ENCODE measurements at places on chromosomes 2 and 18. TPM values are rescaled to one million over a fixed set of nuclear protein-coding genes. Genes with fewer than 3 reads are reported as not detected.
A peak's percentile ranks its signal among the peaks of the same experiment; 100 is the strongest.

Gene RAB17
- 0.14 TPM for total RNA-seq

DNA sequence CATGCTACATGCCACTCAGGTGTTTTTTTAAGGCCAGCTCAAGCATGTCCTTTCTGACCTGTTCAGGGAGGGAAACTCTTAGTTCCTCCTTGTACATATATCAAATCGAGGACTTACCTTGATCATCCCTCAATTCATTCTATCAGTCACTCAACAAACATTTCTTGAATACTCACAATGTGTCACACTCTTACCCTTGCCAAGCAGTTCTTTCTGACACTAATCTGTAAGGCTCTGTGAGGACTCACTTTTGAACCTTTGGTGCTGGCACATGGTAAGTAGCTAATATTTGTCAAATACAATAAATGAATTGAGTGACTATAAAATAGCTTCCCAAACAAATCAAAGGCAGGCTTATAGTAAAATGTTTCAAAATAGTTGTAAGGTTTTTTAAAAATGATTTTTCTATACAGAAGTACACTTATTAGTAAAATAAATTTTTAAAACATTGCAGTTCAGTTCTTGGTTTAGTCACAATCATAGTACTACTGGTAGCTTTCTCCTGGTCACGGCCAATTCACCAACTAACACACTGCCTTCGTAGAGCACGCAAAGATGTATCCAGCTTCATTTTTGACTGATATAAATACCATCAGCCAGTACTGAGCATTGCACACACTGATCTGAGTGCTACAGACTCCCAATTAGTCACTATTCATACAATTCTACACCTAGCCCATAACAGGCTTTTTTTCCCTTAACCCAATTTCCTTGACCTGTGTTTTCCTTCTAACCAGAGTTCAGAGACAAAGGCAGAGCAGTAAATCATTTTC is 50.9 kb downstream of the ZEB2 start:
- DNase-seq: no peak
- peaks cover 6% of the 10 kb centered on the region for H3K36me3 ChIP-seq
- no peaks in the 10 kb centered on the region for H3K27me3 ChIP-seq
- no peak overlapping the region for H3K27ac ChIP-seq
- H3K4me3 ChIP-seq: no peak overlapping the region

GRCh38 chr2:241675885-241676284 is 10.7 kb downstream of the DTYMK start:
- no peaks in the 10 kb centered on the region for H3K27me3 ChIP-seq
- peaks cover 11% of the 10 kb centered on the region for H3K4me1 ChIP-seq
- H3K36me3 ChIP-seq: peaks cover 33% of the 10 kb centered on the region
- no peak overlapping the region for H3K4me3 ChIP-seq
- no peak for DNase-seq

GRCh38 chr2:72090781-72091482 is 56.7 kb downstream of the CYP26B1 start:
- H3K36me3 ChIP-seq: no peaks in the 10 kb centered on the region
- no peak overlapping the region for H3K4me3 ChIP-seq
- no peaks in the 10 kb centered on the region for H3K27me3 ChIP-seq
- H3K27ac ChIP-seq: no peak overlapping the region
- no peaks in the 10 kb centered on the region for H3K4me1 ChIP-seq

GRCh38 chr2:86274265-86274917 is 63.0 kb downstream of the REEP1 start:
- peaks cover 21% of the 10 kb centered on the region for H3K4me1 ChIP-seq
- peak; percentile 27 for DNase-seq
- peaks cover 7% of the 10 kb centered on the region for H3K27me3 ChIP-seq
- H3K36me3 ChIP-seq: peaks cover 13% of the 10 kb centered on the region

Gene ADGRF3
- total RNA-seq: 5.7 TPM

GRCh38 chr2:62195421-62196277 is at the start of gene B3GNT2:
Gene B3GNT2, plus strand, starts transcription at chr2:62196115. Its CDS starts 26,106 bp downstream, at chr2:62222221.
- peak within 1 kb of the TSS; percentile 96 for H3K4me3 ChIP-seq
- peaks cover 22% of the 10 kb centered on the region for H3K36me3 ChIP-seq
- peak within 1 kb of the TSS; percentile 95 for H3K27ac ChIP-seq
- DNase-seq: peak; percentile 86
- peaks cover 22% of the 10 kb centered on the region for H3K4me1 ChIP-seq
- H3K27me3 ChIP-seq: no peaks in the 10 kb centered on the region

GRCh38 chr2:178891265-178891958 is 84.2 kb upstream of the TTN start:
- H3K4me1 ChIP-seq: peaks cover 3% of the 10 kb centered on the region
- no peaks in the 10 kb centered on the region for H3K36me3 ChIP-seq
- H3K27me3 ChIP-seq: no peaks in the 10 kb centered on the region

DNA sequence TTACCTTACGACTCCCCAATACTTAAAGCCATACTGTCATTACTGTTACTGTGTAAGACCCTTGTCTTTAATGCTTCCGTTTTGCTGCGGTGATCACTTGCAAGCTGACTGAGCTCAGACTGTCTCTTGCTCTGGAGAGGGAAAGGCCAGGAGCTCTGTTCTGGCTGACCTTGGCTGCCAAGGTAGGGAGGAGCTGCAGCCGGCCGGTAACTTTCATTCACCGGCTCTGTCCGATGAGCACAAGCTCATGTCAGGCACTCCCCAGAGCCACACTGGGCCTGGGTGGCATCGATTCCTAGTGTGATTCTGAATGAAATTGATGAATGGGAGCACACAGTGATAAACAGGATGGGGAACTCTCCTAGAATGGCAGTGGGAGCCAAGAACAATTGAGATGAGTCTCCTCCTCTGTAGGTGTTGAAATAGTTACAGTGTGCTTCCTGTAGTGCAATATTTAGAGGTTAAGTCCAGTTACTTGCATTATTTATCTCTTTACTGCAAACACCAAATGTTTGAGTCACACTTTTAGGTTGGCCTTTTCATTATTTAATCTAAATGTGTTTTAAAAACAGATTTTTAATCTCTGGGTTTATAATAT is 100.9 kb downstream of the ATP9B start:
- no peak overlapping the region for H3K4me3 ChIP-seq
- no peak overlapping the region for H3K27ac ChIP-seq
- no peak for DNase-seq
- no peaks in the 10 kb centered on the region for H3K27me3 ChIP-seq
- H3K4me1 ChIP-seq: peaks cover 4% of the 10 kb centered on the region
- peaks cover 14% of the 10 kb centered on the region for H3K36me3 ChIP-seq

- H3K4me3 ChIP-seq: no peak overlapping the region
- no peaks in the 10 kb centered on the region for H3K4me1 ChIP-seq
- peaks cover 17% of the 10 kb centered on the region for H3K36me3 ChIP-seq
- no peak overlapping the region for H3K27ac ChIP-seq
- H3K27me3 ChIP-seq: no peaks in the 10 kb centered on the region
Observed at GRCh38 chr2:239144713-239144999, 256.2 kb downstream of the HDAC4 start.

GRCh38 chr2:239061824-239062570 is 214.1 kb downstream of the TWIST2 start:
- H3K27ac ChIP-seq: no peak overlapping the region
- no peak overlapping the region for H3K4me3 ChIP-seq
- no peaks in the 10 kb centered on the region for H3K27me3 ChIP-seq
- no peaks in the 10 kb centered on the region for H3K4me1 ChIP-seq

DNA sequence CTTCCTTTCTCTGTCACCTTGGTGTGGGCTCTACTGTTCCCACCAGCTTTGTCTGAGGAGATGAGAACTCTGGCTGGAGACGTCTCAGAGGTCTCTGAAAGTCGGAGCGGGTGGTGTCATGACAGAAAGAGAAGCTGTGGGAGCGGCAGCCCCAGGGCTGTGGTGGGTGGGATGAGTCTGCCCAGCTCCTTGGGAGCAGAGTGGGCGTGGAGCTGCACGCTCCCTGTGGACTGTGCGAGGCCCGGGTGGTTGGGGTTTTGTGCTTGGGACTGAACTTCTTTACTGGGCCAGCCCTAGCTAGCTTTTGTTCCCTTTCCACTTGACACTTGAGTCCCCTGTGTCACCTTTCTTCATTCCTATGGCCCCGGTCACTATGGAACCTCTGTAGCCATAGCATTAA is 10.4 kb downstream of the TOGARAM2 start:
- no peaks in the 10 kb centered on the region for H3K4me1 ChIP-seq
- H3K27ac ChIP-seq: no peak overlapping the region
- no peak for DNase-seq
- H3K36me3 ChIP-seq: no peaks in the 10 kb centered on the region

Gene ITGA4
- total RNA-seq: 64.5 TPM

DNA sequence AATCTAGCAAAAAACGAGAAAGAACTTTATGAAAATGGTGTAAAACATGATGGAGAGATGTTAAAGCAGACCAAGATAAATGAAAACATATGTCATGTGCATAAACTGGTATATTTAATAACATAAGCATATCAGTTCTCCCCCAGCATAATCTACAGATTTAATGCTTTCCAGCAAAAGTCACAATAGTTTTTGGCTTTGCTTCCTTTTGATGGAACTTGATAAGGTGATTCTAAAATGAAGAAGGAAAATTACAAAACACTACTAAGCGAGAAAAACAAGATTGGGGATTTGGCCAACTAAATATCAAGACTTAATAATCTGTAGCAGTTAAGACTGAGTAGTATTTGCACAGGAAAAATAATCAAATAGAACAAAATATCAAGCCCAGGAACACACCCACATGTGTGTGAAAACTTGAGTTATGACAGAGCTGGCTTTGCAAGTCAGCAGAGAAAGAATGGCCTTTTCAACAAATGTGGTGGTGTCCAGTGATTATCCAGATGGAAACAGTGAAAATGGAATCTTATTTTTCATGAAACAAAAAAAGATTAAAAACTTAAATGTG is 83.7 kb upstream of the L3MBTL4 start:
- H3K27ac ChIP-seq: no peak overlapping the region
- no peaks in the 10 kb centered on the region for H3K4me1 ChIP-seq
- H3K4me3 ChIP-seq: no peak overlapping the region
- H3K27me3 ChIP-seq: peaks cover 2% of the 10 kb centered on the region
- H3K36me3 ChIP-seq: no peaks in the 10 kb centered on the region

DNA sequence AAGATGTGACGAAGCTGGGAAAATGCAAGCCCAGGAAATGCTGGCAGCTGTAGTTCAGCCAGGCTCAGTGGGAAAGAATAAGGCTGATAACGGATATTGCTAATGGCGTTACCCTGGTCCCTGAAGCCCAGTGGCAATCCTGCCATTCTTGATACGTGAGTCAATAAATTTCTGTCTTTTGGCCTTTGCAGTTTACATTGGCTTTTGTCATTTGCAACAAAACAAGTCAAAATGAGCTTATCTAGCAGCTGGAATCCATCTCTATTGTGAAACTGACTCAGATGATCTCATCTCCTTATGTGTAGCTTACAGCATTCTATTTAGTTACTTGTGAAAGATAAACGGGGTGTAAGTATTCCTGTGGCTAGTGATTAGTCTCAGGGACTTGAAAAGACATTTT is 43.8 kb downstream of the ARL6IP6 start:
- no peak overlapping the region for H3K27ac ChIP-seq
- no peak for DNase-seq
- no peak overlapping the region for H3K4me3 ChIP-seq
- H3K36me3 ChIP-seq: peaks cover 2% of the 10 kb centered on the region
- H3K27me3 ChIP-seq: no peaks in the 10 kb centered on the region

Gene CCDC85A
- total RNA-seq: not detected

Gene HOXD3
- not detected for total RNA-seq

DNA sequence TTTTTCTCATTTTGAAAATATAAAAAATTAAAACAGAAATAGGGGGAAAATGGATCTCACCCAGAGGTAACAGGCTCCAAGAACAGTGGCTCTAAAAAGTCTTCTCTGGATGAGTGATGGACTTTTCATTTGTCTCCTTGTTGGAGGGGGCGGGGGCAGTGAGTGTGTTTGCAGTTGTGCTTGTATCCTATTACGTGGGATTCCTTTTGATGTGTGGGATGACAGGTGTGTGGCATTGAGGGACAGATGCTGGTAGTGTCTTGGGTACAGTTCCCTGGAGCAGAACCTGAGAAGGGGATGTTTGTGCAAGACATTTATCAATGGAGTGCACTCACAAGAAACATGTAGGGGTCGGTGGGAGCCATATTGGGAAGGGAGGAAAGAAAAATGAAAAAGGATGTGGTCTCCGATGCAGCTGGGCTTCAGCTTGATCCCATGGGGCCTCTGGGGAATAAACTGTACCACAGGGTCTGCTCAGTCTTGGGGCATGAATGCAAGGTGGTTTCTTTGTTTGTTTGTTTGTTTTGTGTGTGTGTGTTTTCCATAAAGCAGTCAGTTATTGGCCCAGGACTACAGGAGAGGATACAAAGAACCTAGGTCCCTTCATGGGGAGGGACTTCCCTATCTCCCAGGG is 120.0 kb upstream of the SLC35G4 start:
- no peak overlapping the region for H3K27ac ChIP-seq
- no peaks in the 10 kb centered on the region for H3K4me1 ChIP-seq
- no peak for DNase-seq
- no peaks in the 10 kb centered on the region for H3K27me3 ChIP-seq
- H3K4me3 ChIP-seq: no peak overlapping the region

DNA sequence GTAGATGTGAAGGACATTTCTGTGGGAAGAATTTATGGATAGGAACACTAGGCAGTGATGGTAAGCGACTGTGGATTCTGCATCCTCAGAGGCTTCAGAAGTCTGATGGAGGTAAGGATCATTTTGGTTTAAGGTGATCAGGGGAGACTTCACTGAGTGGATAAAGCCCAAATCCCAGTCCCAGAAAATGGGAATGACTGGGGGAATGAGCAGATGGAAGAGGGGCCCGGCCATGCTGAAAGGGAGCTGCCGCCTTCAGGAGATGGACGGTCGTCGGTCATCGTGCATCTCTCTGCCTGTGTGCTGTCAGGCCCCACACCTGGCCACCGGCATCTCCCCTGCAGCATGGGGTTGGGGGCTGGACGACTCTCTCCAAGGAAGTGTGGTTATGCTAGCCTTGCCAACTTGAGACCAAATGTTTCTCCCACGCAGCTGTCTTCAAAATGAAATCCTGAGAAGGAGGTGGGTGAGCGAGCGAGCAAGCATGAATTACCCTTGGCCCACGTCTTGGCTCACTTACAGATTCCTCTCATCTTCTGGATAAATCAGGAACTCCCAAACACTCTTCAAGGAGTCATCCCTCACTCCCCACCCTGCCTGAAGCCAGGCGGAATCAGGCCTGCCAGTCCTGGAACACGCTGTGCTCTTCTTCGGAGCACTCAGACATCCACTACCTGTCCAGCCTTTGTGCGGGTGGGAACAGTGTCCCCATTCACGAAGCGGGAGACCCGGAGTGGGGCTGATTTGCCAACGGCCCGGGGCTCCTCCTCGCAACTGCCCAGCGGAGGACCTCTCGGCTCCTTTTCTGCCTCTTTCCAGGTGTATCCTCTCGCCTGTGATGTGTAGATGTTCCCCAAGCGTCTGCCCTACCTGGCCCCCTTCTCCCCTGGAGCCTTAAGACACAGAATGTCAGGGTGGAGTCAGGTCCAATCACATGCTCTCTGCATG is 85.6 kb downstream of the PRKCE start:
- no peak for DNase-seq
- H3K4me3 ChIP-seq: no peak overlapping the region
- no peaks in the 10 kb centered on the region for H3K36me3 ChIP-seq
- H3K27me3 ChIP-seq: no peaks in the 10 kb centered on the region
- H3K4me1 ChIP-seq: peaks cover 2% of the 10 kb centered on the region

Gene CNDP1
- total RNA-seq: not detected
